ENCODE measurements at places on chromosomes 5 and 9. TPM values are rescaled to one million over a fixed set of nuclear protein-coding genes. Genes with fewer than 3 reads are reported as not detected.
A peak's percentile ranks its signal among the peaks of the same experiment; 100 is the strongest.

DNA sequence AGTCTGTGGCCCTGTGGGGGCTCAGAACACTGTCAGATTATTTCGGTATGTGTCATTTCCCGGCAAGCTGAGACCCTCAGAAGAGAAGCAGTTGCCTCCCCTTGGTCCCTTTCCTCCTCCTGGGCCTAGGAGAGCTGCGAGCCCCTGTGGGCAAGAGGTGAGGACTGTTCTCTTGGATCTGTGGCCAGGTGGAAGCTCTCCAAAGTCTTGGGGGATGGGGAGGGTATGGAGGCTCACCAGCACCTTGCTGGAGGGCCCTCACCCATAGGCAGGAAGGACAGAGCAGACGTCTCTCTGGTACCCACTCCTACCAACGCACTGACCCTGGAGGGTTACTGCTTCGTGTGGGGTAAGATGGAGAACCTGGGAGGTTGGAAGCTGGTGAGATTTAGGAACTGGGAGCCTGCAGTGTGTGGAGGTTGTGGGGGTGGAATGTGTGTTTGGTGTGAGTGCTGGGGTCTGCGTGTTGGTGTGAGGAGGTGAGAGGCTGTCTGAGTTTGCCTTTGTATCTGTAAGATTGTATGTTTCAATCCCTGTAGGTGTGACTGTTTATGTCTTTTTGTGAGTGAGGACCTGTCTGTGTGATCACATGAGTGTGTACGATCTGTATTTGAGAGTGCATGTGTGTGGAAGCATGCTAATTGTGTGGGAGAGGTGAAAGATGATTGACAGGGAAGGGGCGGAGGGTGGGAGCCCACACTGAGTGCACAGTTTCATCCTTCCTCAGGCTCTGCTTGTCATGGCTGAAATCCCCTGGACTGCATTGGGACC, 52.4 kb upstream of the PSD2 start:
- no peak for DNase-seq

- no peak for DNase-seq
Observed at GRCh38 chr5:125660231-125660895, 762.8 kb upstream of the GRAMD2B start.

- no peak for DNase-seq
Observed at GRCh38 chr5:152379331-152379730, 25.7 kb downstream of the NMUR2 start.

GRCh38 chr5:167509076-167509475, 782.4 kb upstream of the WWC1 start:
- no peak for DNase-seq

DNA sequence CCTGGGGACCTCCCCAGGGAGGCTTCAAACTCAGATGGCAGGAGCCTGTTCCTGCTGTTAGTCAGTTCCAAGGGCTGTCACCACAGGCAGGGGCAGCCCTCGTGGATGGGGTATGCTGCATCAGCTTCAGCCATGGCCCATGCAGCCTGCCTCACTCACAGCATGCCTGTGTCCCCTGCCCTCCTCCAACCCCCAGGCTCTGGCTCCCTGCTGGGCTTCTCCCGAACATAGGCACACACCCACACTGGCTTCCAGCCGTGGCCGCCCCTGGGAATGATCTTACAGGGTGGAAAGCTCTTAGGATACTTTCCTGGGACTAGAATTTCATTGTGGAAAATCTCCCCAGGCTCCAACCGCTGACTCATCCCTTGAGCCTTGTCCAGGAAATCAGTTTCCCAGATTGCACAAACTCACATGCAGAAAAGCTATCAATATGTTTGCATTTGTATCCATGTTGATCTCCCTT, 163.8 kb downstream of the SEC61B start:
- peak; percentile 36 for DNase-seq

DNA sequence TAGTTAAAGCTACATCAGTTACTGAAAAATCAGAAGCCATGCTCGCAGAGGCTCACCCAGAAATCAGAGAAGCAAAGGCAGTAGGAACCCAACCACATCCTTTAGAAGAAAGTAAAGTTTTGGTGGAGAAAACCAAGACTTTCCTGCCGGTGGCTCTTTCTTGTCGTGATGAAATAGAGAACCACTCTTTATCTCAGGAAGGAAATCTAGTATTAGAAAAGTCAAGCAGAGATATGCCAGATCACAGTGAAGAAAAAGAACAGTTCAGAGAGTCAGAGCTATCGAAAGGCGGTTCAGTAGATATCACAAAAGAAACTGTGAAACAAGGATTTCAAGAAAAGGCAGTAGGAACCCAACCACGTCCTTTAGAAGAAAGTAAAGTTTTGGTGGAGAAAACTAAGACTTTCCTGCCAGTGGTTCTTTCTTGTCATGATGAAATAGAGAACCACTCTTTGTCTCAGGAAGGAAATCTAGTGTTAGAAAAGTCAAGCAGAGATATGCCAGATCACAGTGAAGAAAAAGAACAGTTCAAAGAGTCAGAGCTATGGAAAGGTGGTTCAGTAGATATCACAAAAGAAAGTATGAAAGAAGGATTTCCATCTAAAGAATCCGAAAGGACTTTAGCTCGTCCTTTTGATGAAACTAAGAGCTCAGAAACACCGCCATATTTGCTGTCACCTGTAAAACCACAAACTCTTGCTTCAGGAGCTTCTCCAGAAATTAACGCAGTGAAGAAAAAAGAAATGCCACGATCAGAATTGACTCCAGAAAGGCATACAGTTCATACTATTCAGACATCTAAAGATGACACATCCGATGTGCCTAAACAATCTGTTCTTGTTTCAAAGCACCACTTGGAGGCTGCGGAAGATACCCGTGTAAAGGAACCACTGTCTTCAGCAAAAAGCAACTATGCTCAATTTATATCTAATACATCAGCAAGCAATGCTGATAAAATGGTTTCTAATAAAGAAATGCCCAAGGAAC, 47.2 kb downstream of the CMYA5 start:
- no peak for DNase-seq

GRCh38 chr5:6644794-6645241, 11.6 kb downstream of the SRD5A1 start:
- DNase-seq: no peak

DNA sequence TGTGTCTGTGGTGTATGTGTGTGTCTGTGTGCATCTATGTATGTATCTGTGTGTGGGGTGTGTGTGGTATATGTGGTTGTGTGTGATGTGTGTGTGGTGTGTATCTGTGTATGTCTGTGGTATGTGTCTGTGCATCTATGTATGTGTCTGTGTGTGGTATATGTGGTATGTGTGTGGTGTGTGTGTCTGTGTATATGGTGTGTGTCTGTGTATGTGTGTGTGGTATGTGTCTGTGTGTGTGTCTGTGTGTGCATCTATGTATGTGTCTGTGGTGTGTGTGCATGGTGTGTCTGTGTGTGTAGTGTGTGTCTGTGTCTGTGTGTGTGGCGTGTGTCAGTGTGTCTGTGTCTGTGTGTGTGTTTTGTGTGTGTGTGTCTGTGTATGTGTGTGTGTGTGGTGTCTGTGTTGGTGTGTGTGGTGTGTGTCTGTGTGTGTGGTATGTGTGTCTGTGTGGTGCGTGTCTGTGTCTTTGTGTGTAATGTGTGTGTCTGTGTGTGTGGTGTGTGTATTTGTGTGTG, 121.9 kb upstream of the MVB12B start:
- no peak for DNase-seq

The DMRTA1 gene
- 0.79 TPM for total RNA-seq

The HK3 gene
- total RNA-seq: 7.1 TPM

The ENTPD8 gene
- 0.10 TPM for total RNA-seq

The RORB gene
- 0.39 TPM for total RNA-seq

Data from skin of body (tissue), 3 donors.